ENCODE measurements at places on chromosomes 6 and 20. TPM values are rescaled to one million over a fixed set of nuclear protein-coding genes. Genes with fewer than 3 reads are reported as not detected.

DNA sequence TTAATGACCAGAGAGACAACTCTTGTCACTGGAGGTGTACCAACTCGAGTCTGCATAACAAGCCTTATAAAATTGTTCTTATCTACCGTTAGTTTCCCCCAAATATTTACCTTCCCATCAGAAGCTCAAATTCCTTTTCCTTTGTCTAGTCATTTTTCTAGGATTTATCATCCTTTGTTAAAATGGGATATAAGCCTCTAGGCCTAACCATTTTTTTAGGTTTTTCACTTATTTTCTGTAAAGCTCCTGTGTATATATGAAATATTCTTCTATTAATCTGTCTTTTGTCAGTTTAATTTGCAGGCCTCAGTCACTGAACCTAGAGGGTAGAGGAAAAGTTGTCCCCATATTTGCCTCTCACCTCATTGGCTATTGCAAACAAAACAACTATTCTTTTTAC is 99.6 kb upstream of the TNFAIP3 start:
- DNase-seq, result no peak

DNA sequence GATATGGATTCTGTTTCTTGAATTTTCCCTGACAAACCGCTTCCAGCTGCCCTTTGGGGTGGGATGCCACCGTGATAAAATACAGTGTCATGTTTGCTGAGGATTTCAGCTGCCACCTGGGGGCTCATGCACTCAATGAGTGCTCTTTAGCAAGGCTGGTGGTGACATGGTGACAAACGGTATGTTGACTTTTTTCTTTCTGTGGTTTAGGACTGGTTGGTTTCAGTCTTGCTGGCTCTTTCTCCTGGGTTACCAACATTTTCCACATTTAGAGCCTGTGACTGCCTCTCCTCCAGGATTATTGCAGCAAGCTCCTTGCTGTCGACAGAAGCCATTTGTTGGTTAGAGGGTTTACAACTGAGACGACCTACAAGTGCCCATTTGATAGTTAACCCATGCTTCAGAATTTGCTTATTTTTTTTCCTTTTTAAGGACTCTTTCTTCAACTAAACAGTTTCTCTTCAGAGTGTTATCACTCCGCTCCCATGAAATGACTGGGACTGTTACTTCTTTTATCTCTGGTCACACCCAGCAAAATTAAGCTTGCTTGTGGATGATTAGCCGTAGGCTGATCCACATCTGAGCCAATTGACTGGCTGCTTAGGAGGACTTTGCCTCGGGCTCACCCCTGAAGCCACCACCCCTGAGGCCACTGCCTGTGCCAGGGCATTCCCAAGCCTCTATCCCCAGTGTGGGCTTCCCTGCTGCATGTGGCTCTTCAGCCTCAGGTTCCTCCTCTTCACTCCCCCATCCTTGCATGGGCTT is 48.4 kb upstream of the CDYL start:
- DNase-seq, result no peak

DNA sequence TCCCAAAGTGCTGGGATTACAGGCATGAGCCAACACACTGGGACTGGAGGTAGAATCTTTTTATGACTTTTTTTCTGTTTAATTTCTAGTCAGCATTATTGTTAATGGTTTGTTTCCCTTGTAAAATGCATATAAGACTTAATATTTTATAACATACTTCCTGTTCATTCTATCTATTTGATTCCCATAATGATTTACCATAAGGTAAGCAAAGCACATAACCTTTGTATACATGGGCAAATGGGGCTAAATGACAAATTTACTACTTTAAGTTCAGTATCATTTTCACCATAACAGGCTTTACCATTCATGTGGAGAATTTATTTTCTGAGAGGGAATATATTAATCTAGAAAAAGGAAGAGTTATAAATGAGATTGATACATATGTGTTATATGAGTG is 24.3 kb downstream of the VTA1 start:
- DNase-seq, result no peak

DNA sequence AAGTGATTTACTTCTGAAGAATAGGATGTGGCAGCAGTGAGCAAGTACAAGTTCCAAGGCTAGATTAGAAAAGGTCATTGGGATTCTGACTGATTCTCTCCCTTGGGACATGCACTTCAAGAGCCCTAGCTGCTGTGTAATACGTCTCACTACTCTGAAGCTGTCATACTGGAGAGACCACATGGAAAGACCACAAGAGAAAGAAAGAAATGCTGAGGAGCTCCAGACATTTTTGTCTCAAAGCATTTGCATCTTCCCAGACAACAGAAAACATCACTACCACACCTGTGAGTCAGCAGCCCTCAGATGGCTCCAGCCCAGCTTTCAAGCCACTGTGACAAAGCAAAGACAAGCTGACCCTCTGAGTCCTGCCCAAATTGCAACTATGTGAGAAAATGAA is 20.7 kb downstream of the TENT5A start:
- no peak for DNase-seq

CDH26 gene
- total RNA-seq, result 0.22 TPM

Data from lung microvascular endothelial cell (primary cell).